ENCODE measurements at places on chromosomes 3 and 15.

DNA sequence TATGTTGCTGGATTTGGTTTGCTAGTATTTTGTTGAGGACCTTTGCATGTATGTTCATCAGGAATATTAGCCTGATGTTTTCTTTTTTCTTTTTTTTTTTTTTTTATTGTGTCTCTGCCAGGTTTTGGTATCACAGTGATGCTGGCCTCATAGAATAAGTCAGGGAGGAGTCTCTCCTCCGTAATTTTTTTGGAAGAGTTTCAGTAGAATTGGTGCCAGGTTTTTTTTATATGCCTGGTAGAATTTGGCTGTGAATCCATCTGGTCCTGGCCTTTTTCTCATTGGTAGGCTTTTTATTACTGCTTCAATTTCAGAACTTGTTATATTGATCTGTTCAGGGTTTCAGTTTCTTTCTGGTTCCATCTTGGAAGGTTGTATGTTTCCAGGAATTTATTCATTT lies 165.8 kb downstream of the VPS8 start:
- no peak for DNase-seq

- no peak for DNase-seq
Measured at GRCh38 chr3:150407051-150407807, 869 bp upstream of the TSC22D2 start.

DNA sequence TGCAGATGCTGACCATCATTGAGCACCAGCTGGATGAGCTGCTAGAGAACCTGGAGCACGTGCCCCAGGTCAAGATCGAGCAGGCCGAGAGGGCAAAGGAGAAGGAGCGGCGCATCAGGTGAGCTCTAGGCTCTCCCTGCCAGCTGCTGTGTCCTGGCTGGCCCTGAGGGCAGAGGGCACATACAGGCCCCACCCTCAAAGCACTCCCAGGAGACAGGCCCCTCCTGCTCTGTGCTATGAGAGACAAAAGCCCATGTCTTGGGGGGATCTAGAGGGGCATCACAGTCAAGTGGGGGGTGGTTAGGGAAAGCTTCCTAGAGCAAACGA lies 39.5 kb downstream of the CFAP100 start:
- DNase-seq = no peak

DNA sequence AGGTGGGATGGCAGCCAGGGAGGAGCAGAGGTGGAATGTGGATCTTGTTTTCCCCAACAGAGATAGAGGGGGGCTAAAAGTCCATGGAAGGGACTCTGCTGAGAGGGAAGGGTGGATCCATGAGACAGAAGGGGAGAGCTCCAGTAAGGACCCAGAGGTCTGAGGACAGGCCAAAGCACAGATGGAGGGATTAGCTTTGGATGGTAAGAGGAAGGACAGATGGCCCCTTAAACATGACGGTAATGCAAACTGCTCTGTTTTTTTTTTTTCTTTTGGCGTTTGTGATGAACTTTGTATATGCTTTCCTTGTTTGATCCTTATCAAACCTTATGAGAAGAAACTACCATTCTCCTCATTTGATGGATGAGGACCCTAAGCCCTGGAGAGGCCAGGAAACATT lies 96.2 kb downstream of the IGF1R start:
- no peak for DNase-seq

GRCh38 chr3:15312550-15312949 lies 19.8 kb downstream of the SH3BP5 start:
- DNase-seq = no peak

DNA sequence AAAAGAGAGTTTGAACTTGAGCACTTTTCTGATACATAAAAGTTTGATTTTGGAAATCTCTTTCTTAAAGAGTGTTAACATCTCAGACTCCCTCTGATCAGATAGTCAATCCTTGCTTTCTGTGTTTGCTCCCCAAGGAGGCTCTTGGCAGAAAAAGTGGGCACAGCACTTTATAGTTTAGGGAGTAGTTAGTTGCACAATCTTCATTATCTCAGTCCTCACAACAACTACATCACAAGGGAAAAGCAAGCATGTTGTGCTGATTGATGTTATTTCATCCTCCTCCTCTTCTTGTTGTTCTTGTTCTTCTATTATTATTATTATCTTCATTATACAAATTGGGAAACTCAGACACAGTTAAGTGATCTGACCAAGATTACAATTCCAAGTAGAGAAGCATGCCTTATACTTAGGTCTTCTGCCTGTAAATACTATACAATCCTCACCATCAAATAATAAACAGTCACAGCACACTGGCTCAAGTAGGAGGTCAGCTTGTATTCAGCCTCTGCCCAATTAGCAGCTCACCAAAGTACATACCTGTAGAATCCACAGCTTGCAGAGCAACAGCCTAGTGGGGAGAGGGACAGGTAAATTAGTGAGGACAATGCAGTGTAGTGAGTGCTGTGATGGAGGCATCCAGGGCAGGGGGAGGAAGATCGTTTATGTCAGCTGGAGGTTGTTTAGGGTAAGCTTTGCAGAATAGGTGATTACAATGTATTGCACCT lies 304.1 kb upstream of the MME start:
- DNase-seq = no peak

DNA sequence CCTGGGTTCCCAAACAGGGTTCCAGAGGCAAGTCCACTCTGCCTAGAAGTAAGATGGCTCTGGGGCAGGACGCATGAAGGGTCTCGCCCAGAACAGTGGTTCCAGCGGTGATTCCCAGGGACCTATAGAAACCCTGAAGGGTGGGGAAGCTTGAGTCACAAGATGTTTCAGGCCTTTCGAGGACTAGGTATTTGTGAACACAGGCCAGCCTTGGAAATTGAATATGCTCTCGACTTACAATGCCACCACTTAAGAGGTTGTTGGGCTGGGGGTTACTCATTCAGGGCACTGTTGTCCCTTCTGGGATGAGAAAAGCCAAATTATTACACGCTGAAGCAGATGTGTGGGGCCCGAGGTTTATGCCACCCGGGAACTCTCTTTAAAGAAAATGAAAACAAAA lies 152.0 kb downstream of the TJP1 start:
- DNase-seq = no peak

GRCh38 chr3:62229211-62229610 lies 144.1 kb downstream of the FEZF2 start:
- DNase-seq = no peak

- no peak for DNase-seq
Measured at GRCh38 chr3:72947715-72948490, 48.7 kb upstream of the PPP4R2 start.

- peak; percentile 70 for DNase-seq
Measured at GRCh38 chr15:75107908-75108838, 84.8 kb downstream of the PPCDC start.

DNA sequence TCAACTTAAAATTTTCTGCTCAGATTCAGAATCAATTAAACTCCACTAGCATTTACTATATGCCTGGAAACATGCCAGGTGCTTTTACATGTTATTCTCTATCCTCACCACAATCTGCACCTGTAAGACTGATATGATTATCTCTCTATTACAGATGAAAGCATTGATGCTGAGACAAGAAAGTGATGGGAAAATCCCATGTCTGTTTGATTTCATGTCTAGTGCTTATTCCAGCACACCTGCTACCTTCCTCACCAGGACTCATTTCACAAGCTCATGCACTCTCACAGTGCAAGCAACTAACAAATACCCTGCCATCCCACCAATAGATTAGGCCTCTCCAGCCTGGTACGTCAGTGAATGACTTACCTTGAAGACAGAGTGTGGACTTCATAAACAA lies 25.0 kb upstream of the BCL6 start:
- no peak for DNase-seq

DNA sequence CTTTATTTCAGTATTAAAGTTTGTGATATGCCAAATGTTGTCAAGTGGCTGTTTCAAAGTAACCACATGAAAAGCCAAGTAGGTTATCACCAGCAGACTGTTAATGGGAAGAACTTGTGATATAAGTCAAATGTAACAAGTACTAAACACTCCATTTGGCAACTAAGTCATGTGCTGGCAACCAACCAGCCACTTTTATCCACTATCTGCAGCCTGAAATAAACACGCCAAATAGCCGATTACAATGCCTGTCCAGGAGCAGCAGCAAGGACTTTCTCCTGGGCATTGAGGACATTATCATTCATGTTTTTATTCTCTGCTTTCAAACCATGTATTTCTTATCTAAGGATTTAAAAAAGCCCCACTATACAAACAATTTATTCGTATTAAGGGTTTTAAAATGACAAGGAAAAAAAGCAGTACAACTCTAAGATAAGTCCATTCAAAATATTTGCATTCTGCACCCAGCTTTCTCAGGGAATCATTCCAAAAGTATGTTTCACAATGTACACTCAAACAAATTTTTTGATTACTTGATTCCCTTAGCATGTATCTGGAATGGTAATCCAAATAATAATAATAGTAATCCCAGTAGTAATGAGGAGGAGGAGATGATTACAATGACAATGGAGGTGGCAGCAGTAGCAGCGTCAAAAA lies 448.6 kb downstream of the ERC2 start:
- no peak for DNase-seq

Data from stimulated activated CD8-positive, alpha-beta memory T cell treated with anti-CD3 and anti-CD28 coated beads, Interleukin-2, amount 100 ng/mL, for 48 hours (primary cell).